ENCODE measurements at places on chromosomes 5 and 9.
A peak's percentile ranks its signal among the peaks of the same experiment; 100 is the strongest.

GRCh38 chr9:107090218-107090617, 192.9 kb upstream of the RAD23B start:
- DNase-seq: no peak

- no peak for DNase-seq
Observed at GRCh38 chr5:135120951-135121350, 86.9 kb upstream of the PITX1 start.

DNA sequence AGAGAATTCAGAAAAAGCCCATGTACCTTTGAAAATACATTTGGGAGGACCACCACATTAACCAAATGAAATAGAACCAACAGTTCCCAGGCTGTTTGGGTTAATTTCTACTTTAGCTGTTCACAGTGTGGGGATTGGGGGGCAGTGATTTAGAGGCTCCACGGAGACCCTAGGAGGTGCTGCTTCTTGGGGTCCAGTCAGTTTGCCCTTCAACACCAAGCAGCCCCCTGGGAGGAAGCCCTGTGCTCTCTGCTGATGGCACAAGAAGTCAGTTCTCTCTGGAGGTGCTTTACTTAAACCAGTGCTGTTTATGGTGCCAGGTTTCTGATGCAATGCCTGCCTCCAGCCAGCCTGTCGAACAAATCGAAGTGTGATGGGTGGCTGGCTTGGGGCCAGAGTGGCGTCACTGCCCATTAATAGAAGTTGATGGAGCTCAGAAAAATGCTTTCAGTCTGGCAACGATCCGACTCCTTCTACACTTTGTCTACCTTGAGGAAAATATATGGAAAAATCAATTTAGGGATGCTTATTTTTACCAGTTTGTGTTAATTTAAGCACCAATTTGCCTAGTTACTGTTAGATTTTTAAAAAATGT, 134.0 kb downstream of the SNX18 start:
- DNase-seq: no peak

- no peak for DNase-seq
Observed at GRCh38 chr9:133060417-133060841, 1.4 kb upstream of the CEL start.

- DNase-seq: no peak
Observed at GRCh38 chr9:138009016-138009802, 131.6 kb downstream of the CACNA1B start.

DNA sequence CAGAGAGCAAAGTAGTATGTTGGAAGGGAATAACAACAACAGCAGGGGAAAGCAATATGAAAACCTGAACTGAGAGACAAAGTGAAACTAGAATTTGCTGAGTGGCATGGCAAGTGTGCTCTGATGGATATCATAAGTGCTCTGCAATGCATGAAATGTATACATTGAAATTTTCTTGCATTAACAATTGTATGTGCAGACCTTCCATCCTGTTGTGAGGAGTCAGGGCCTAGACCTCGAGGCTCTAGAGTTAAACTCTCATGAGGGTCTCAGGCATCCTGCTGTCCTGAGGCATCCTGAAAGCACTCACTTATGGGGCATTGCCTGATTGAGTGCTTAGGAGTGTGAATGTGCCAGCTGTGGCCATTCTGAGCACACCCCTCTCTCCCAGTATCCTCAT, 1.1 kb downstream of the ECM2 start:
- no peak for DNase-seq

GRCh38 chr9:77495834-77496671, 152.1 kb downstream of the GNA14 start:
- no peak for DNase-seq

GRCh38 chr9:93510041-93510440, 56.7 kb upstream of the FAM120AOS start:
- DNase-seq: no peak

DNA sequence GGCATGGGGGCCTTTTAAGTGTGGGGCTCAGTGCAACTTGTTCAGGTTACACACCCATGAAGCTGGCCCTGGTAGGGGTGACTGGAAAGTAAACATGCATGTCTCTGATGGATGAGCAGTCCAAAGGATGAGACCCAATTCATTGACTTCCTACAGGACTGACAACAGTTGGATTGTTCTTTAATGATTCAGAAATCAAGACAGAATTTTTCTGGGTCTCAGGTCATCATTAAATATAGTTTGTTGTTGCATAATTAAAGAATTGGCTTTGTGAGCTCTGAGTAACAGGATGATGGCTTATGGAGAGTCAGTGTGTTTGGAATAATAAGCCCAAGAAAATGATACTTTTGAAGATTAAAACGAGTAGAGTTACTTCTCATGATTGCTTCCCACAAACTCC, 604.2 kb upstream of the CLINT1 start:
- no peak for DNase-seq

- peak; percentile 65 for DNase-seq
Observed at GRCh38 chr5:93800988-93801811, 59.8 kb upstream of the POU5F2 start.

DNA sequence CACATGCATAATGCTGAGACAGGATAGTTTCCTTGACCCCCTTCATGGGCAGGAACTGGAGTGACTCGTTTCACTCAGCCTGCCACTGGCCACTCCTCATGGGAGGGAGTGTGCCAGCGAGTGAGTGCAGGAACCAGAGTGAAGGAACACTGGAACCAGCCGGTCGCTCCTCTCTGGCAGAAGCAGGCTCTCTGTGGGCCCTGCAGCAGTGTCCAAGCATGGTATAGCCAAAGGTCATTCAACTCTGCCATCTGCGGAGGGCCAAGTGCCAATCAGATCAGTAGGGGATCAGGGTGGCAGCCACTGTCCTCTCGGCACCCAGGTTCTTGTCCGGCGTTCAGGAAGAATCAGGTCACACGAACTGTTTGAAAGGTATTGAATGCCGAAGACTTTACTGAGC, 169.3 kb upstream of the PPP1R2B start:
- no peak for DNase-seq

DNA sequence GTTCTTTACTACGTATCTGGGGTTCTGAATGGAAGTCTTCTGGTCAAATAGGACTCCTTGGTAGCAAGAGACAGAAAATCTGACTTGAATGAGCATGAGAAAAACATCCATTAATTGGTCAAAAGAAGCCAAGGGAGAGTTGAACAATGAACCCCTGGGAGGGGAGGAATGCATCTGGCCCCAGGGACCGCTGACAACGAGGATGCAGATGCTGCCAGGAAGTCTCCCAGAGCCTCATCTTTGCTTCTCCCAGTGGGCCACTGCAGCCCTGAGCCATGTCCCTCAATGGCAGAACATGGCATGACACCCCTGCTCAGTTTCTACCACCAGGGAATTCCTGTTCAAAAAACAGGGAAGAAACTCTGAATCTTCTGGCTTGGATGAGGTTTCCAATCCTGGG, 50.5 kb upstream of the ICE1 start:
- no peak for DNase-seq

GRCh38 chr5:125215593-125215992, 469.2 kb upstream of the ZNF608 start:
- no peak for DNase-seq

DNA sequence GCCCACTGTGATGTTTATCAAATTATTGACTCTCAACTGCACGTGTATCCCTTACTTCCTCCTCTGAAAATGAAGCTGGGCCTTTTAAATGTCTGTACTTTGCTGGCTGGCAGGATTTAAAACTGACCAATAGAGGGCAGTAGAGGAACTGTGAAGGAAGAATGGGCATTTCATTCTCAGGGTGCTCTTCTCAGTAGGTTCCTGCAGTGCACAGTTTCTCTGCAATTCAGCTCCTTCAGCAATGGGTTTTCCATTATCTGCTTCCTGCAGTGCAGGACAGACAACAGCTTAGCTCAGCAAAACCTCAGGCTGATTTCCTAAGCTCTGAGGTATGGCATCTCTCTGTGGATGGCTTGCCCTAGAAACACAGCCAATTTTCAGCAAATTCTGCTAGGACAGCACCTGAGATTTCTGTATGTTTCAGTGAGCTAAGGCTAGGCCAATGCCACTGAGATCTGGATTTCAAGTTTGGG, 298.4 kb upstream of the PRDM9 start:
- no peak for DNase-seq

DNA sequence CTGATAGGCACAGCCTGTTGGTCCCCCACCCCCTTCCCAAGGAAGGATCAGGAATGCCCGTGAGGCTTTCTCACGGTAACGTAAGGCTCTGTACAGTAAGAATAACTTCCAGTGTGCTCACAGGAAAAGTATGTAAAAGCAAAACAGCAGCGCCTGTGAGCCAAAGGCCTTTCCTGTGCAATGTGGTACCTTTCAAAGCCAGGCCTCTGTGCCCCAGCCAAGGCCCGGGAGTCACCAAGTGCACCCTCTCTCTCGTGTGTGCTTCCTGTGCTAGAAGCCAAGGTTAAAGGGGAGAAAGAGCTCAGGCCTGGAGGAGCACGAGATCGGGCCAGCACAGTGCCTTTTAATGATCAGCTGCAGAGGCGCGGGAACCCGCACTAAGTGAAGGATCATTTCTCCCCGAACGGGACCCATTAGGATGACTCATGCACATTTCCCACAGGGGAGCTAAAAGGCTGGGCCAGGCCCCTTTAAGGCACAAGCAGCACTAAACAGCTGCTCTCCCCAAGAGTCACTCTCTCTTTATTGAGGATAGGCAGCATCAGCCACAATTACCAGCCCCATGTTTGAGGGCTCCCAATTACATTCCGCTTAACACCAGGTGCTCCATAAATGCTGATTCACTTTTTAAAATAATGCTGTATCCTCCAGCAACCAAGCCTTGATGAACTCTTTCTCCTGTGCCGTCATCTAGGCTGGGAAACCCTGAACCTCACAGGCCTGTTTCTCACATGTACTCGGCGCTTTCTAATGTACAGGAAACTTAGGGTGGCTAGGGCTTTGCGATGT, 42.8 kb downstream of the SHB start:
- DNase-seq: peak; percentile 90

GRCh38 chr5:180423598-180423997, 70.5 kb upstream of the GFPT2 start:
- DNase-seq: no peak

- no peak for DNase-seq
Observed at GRCh38 chr9:114754581-114754980, 51.3 kb downstream of the TNFSF15 start.

- no peak for DNase-seq
Observed at GRCh38 chr5:93401634-93402213, 179.3 kb downstream of the NR2F1-AS1 start.

- no peak for DNase-seq
Observed at GRCh38 chr5:36938129-36938528, 61.6 kb downstream of the NIPBL start.

DNA sequence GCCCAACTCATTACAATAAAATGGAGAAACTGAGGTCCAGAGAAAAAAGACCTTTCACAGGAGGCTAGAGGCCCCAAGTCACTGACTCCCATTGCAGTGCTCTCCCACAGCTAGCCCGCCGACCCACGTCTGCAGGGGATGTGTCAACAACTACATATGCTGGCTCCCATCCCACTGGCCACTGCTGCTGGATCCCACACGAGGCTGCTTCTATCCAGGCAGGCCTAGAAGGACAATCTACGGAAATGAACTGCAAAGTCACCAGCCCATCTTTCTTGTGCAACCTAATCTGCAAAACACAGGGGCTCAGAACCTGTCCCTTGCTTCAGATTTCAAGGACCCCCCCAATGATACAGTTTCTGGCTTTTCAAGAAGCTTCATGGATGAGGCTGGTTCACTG, 24.0 kb downstream of the RAPGEF1 start:
- DNase-seq: no peak

DNA sequence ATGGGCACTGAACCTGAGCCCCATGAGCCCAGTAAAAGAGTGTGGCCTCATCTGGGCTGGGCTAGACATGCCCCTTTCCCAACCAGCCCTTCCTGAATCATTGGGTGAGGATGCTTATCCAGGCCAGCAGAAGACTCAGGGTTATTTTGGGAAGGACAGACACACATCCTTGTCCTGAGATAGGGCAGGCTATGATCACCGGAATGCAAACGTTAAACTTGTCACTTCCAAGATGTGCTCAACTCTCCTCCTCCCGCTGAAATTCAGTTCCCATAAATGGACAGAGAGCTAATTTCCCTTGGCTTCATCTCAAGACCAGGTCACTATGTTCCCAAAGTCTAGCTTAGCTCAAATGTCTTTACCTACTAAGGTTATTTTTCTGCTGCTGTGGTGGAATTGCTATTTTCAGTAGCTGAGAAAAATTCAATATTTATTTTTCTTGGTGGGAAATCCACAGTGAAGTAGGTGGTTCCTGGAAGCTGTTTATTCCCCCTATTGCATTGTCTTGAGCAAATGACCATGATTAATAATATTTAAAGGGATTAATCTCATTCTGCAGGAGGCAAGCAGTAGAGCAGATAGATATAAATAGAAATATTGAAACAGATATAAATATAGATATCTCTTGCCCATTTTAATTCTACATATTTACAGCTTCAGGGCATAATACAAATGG, 70.0 kb downstream of the NXNL2 start:
- no peak for DNase-seq

GRCh38 chr9:133360400-133361393, 4.3 kb downstream of the SURF2 start:
- no peak for DNase-seq

All from glomerular endothelial cell (primary cell).